ENCODE measurements at places on chromosomes 3 and 15.

GRCh38 chr3:3804560-3804959 lies 5.3 kb downstream of the LRRN1 start:
- DNase-seq: no peak

DNA sequence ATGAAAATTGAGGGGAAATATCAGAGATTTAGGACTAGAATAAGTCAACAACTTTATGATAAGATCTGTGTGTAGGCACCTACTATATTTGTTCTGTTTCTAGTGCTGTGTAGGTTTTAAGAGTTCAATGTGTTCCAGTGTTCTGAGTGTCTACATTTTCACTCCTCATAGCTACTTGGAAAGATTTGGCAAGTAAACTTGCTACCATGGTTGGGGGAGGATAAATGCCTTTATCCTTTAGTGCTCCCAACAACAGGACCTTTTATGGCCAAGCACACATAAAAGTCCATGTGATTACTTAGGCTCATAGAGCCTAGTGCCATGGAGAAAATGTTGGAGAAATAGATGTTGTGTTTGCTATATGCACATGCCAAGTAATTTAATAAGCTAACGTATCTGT lies 64.0 kb downstream of the LYSMD4 start:
- DNase-seq: no peak

- no peak for DNase-seq
Observed at GRCh38 chr15:38611228-38611627, 46.6 kb upstream of the RASGRP1 start.

- DNase-seq: no peak
Observed at GRCh38 chr15:39009740-39010139, 445.1 kb upstream of the RASGRP1 start.

GRCh38 chr3:70501561-70501960 lies 189.1 kb upstream of the MDFIC2 start:
- no peak for DNase-seq

- no peak for DNase-seq
Observed at GRCh38 chr3:97958396-97958795, 13.8 kb downstream of the RIOX2 start.

DNA sequence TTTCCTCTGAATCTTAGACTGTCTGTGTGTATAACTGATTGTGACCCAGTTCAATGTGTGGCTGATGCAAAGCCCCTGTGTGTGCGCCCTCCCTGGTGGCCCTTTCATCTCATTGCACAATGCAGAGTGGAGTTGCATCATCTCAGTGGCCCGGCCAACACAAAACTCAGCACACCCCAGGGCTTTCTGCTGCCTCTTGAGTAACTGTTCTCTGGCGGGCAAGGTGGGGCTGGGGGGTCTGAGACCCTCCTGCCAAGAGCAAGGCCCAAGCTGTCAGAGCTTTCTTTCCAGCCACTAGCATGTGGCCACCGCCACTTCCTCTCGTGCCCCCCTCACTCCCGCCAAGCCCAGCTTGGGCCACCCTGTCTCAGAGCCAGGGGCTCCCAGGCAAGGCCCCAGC lies 80.7 kb upstream of the ALDH1L1 start:
- DNase-seq: no peak

DNA sequence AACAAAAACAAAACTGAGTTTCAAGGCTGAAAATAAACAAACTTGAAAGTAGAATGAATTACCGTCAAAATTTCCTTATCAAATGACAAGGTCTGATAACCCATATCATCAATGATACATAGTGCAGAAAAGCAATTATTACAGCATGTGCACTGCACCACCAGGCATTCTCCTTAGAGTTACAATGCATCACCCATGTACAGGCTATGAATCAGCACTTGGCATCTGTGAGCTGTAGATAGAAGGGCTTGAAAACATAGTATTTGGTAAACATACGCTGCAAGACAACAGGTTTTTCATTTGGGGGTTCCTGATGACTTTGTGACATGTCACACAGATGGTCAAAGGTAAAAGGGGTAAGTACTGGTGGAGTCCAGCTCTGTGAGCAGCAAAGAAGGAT lies 265.1 kb downstream of the CTNNB1 start:
- no peak for DNase-seq

- DNase-seq: peak; percentile 81
Observed at GRCh38 chr3:114418724-114419543, 125.1 kb downstream of the TIGIT start.

- DNase-seq: no peak
Observed at GRCh38 chr15:86493884-86494283, 414.2 kb downstream of the AGBL1 start.

- no peak for DNase-seq
Observed at GRCh38 chr3:64634417-64634816, 53.4 kb downstream of the ADAMTS9 start.

DNA sequence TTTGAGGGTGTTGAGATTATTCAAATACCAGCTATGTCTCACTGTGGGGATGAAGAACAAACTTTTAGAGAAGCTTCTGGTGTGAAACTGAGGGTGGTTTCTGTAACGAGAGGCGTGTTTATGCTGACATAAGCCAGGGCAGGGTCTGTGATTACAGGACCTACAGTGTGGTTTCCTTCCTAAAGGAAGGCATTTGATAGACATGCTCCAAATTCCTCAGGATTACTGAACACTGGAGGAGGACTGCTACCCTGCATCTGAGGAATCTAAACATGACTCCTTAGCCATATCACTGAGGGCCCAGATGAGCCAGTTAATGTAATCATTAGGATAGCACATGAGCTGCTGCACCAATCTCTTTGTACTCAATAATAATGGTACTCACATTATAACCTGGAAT lies 328.4 kb upstream of the UMPS start:
- DNase-seq: no peak
